ENCODE measurements at places on chromosomes 13 and 19.

GRCh38 chr13:100392709-100393630, 195.6 kb downstream of the GGACT start:
- peak; percentile 83 for ATAC-seq

GRCh38 chr13:45621950-45622349, 6.4 kb upstream of the ERICH6B start:
- no peak for ATAC-seq

GRCh38 chr13:112510002-112510780, 77.8 kb downstream of the TUBGCP3 start:
- no peak for ATAC-seq

- peak; percentile 69 for ATAC-seq
Measured at GRCh38 chr13:106373304-106373988, 162.0 kb downstream of the EFNB2 start.

DNA sequence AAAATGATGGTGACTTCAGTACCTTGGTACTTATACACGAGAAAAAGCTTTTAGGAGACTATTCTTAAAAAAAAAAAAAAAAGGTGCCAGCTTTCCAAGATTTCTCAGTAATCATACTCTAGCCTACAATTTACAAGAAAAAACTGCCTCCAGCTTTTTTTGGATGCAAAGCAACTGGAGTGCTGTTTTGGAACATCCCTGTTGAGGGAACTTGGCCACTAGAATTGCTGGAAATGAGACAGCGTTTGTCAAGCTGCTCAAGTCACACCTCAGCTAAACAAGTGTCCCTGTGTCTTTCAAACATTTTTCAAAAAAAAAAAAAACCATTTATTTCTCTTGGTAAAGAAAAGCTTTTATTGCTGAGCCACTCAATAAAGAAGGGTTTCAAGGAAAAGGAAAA, 413.1 kb upstream of the ARGLU1 start:
- no peak for ATAC-seq

- ATAC-seq = no peak
Measured at GRCh38 chr19:17227798-17228367, 1.9 kb downstream of the OCEL1 start.

GRCh38 chr19:56670961-56671612, 470 bp downstream of the ZNF835 start:
- peak; percentile 25 for ATAC-seq

- no peak for ATAC-seq
Measured at GRCh38 chr13:28679628-28680027, 20.7 kb downstream of the POMP start.

- ATAC-seq = no peak
Measured at GRCh38 chr13:43915451-43915850, 35.7 kb downstream of the LACC1 start.

GRCh38 chr19:37593996-37594303, 642 bp downstream of the ZNF571 start:
- no peak for ATAC-seq

DNA sequence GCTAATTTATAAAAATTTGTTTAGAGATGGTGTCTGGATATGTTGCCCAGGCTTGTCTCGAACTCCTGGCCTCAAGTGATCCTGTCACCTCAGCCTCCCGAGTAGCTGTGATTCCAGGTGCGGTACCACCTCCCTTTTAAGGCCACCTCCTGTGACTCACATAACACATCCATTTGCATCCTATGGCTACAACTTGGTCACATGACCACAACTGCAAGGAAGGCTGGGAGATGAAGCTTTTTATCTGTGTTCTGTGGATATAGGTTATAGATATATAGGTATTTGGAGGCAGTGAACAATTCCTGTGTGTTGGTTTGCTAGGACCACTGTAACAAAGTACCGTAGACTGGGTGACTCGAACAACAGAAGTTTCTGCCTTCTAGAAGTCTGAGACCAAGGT, 6.0 kb downstream of the SPACA6 start:
- no peak for ATAC-seq

- no peak for ATAC-seq
Measured at GRCh38 chr13:96540670-96541069, 450.8 kb downstream of the HS6ST3 start.

GRCh38 chr13:112711528-112712265, 21.9 kb downstream of the ATP11A start:
- peak; percentile 83 for ATAC-seq

DNA sequence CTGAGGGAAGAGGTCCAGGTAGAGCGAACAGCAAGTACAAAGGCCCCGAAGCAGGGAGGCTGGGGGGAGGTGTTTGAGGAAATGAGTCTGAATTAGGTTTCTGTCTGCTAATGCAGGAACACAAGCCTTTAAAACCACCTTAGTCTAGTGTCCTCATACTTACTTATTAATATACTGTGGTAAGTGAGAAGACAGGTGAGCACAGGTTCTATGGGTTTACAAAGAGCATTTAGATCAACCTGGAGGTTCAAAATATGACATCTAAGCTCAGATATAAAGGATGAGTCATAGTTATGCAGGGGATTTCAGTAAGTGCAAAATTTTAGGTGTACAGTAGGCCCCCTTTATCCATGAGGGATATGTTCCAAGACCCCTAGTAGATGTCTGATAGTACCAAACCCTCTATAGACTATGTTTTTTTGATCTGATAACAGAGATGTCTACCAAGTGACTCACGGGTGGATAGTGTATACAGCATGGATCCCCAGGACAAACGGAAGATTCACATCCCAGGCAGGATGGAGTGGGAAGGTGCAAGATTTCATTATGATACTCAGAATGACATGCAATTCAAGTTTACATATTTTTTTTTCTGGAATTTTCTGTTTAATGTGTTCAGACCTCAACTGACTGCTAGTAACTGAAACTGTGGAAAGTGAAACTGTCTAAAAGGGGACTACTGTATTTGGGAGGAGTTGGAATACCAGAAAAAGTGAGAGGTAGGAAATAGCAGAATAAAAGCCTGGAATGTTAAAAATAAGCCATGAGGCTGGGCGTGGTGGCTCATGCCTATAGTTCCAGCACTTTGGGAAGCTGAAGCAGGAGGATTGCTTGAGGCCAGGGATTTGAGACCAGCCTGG, 18.2 kb upstream of the MED4 start:
- no peak for ATAC-seq

- no peak for ATAC-seq
Measured at GRCh38 chr19:42032431-42032830, 37.6 kb downstream of the GRIK5 start.

GRCh38 chr19:17170538-17171297, 44.4 kb upstream of the USE1 start:
- peak; percentile 76 for ATAC-seq

- ATAC-seq = peak; percentile 36
Measured at GRCh38 chr19:50639121-50640112, at the start of gene SYT3. Gene SYT3 (minus strand): TSS chr19:50639881. CDS start chr19:50637411, 2,470 bp downstream.

DNA sequence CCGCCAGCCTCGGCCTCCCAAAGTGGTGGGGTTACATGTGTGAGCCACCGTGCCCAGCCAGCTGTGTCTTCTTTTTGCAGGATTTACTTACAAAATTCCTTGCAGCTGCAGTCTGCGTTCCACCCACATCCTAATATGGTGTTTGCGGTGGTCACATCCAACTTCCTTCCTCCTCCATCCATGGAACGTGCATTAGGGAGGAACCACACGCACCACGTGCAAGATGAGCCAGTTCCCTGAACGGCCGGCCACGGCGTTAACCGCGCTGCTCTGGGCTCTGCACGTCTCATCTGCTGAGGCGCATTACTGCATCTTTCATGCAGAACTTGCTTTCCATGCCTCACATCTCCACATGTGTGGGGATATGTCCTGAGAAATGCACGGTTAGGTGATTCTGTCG, 13.0 kb upstream of the SIGLEC11 start:
- no peak for ATAC-seq

- ATAC-seq = no peak
Measured at GRCh38 chr13:97191615-97192014, 30.5 kb upstream of the MBNL2 start.

GRCh38 chr19:827710-828321, at the start of gene AZU1:
Gene AZU1 (plus strand): TSS chr19:827837. CDS start chr19:827847, 10 bp downstream.
- ATAC-seq = no peak

DNA sequence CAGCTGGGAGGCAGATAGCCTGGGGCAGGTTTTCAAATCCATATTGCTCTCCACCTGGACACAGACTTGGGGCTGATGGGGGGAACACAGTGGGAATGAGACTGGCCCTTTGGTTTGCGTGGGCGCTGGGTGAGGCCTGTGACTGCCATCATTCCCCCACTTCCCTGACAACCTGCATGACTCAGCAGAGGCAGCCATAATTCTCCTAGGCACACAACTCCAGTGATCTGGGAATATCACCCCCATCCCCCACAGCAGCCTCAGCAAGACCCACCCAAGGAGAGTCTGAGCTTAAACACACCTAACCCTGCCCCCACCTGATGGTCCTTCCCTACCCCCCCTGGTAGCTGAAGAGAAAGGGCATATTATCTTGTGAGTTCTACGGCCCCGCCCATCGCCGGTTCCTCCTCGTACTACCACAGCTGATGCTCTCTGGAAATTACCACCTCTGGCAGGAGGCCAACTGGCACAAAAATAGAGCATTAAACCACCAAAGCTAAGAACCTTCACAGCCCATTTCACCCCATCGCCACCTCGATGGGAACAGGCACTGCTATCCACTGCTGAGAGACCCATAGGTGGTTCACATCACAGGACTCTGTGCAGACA, 71.0 kb downstream of the RNF17 start:
- peak; percentile 31 for ATAC-seq

- ATAC-seq = no peak
Measured at GRCh38 chr13:89310943-89311672, 1639.9 kb downstream of the SLITRK5 start.

GRCh38 chr19:2274931-2275535, 6.9 kb downstream of the PEAK3 start:
- ATAC-seq = no peak

DNA sequence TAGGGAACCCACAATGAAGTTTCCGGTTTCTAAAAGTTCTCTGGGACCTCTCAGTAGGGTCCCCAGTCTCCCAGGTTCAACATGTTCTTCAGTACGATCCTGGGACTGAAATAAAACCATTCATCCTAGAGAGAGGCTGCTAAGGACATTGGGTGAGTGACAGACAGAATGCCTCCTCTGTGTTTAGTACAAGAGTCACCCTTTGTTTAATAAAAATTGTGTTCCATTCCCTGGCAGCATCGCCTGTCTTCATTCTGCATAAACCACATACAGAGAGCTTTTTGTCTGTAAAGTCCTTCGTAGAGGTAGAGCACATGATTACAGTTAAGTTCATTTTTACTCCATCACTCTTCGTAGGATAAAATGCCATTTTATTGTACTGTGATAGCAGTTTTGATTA, 95.3 kb upstream of the GPR12 start:
- ATAC-seq = no peak

GRCh38 chr13:60226507-60226906, 62.8 kb upstream of the DIAPH3 start:
- no peak for ATAC-seq

DNA sequence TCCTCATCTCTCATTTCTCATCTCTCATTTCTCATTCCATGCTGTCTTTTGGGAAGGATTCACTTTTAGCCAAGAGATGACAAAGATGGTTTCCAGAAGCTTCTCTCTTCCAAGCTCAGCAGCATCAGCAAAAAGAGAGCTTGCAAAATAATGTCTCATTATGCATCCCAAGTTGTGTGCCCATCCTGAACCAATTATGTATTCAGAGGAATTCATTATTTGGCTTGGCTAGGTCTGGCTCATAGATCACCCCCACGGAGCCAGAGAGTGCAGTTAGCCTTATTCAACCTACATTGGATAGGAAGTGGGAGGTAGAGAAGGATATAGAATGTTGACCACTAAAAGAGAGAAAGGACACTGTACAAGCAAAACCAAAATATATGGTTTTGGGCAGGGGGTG, 5.4 kb upstream of the OLFM2 start:
- no peak for ATAC-seq

DNA sequence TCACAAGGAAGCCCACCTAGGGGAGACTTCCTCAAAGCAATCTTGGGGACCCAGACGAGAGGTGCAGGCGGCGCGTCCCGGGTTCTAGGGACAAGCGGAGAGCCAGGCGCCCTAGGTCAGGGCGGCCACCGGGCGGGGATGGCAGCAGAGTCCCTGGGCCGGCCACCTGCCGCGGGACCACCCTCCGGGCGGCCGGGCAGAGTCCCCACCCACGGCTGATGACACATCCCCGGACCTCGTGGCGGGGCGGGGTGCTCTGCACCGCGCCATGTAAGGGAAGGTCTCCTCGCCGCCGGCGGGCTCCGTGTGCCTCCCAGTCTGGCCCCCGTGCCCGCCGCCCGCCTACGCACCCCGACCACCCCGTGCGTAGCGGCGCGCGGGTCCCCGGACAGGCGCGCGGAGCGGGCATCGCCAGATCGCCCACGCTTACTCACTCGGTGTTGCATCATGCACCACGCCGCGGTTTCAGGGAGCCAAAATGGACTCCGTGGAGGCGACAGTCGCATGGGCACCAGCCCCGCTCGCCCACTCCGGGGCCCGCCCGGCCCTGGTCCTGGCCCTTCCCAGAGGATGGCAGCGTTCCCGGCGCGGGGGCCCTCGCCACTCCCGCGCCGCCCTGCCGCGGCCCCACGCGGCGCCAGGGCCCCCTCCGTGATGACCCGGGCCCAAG, 643 bp downstream of the SLC7A1 start:
- peak; percentile 73 for ATAC-seq

GRCh38 chr19:57814505-57815246, at the start of gene ZNF552:
Gene ZNF552 (minus strand): TSS chr19:57814913. CDS start chr19:57814743, 170 bp downstream.
- peak; percentile 94 for ATAC-seq

DNA sequence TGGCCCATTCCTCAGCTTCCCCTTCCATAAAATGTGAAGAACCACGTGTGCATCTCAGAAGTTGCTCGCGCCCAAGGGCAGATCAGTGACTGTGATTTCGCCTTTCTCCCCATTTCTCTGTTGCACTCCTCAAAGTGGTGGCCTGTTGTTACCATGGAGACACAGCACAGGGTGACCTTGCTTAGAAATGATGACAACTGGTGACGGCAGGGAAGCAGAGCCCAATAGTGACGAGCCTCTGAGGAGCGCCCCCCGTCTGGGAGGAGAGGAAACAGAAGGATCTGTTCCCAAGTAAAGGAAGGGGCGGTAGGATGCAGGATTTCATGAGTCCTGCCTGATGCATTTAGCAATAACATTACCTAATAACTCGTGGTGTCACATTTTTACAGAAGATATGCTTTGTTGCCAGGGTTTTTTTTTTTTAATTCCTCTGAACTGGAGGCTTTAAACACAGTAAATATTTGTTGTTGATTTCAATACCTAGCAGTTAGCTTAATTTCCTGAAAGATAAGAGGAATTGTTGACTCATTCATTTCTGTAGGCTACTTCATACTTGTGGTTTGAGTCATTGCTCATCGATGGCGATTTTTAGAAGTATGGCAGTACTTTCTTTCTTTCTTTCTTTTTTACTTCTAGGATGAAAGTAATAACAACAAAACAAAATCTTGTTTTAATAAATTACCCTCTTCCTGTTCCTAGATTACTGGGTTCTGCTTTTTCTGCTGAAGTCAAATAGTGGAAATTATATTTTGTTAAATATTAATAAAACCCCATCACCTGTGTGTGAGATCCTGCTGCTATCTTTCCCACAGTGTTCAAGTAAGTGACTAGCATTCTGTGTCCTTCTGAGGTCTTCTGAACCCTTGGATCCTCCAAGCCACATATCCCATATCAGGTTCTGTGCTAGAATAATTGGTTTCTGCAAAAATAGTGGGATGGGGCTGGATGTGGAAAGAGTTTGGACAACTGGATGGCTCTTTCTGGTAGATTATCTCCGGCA, 36.0 kb downstream of the MBNL2 start:
- ATAC-seq = peak; percentile 49

- ATAC-seq = no peak
Measured at GRCh38 chr13:75366380-75367280, 115.3 kb downstream of the TBC1D4 start.

- ATAC-seq = no peak
Measured at GRCh38 chr13:79528759-79529191, 47.8 kb downstream of the NDFIP2 start.

Data from stimulated activated memory B cell treated with anti-CD40 and anti-IgM and Interleukin-4, amounts not matched to agents 10 μg/mL and 1 μg/mL and 100 μg/mL, for 72 hours (primary cell).